ENCODE measurements at places on chromosomes 4 and X.
A peak's percentile ranks its signal among the peaks of the same experiment; 100 is the strongest.

- no peak for DNase-seq
Measured at GRCh38 chr4:80171656-80172055, 25.6 kb upstream of the PRDM8 start.

- no peak for DNase-seq
Measured at GRCh38 chrX:85619962-85620361, 240.5 kb upstream of the POF1B start.

GRCh38 chr4:149645790-149646189 lies 169.9 kb downstream of the IQCM start:
- DNase-seq: no peak

- no peak for DNase-seq
Measured at GRCh38 chrX:86263526-86263925, 115.3 kb downstream of the DACH2 start.

GRCh38 chr4:117042962-117043361 lies 42.4 kb downstream of the TRAM1L1 start:
- DNase-seq: no peak

DNA sequence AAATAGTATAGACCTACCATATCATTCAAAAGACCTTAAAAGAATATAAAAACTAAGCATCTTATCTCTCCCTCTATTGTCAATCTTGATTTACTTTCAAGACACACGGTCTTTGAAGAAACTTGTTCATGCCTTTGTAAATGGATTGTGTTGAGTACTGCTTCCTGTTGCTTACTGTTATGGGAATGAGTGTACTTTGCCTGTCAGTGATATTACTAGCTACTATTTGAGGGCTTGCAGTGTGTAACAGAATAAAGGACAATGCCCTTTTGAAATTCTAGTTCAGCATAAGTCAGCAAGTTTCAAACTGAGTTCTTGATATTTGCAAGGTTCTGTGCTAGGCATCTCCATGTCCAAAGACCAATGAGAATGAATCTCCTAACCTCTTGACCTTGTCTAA lies 36.0 kb downstream of the CDKL5 start:
- DNase-seq: no peak

GRCh38 chr4:99868126-99868596 lies 26.1 kb downstream of the LAMTOR3 start:
- peak; percentile 8 for DNase-seq

- no peak for DNase-seq
Measured at GRCh38 chrX:21632027-21632426, 26.1 kb downstream of the KLHL34 start.

DNA sequence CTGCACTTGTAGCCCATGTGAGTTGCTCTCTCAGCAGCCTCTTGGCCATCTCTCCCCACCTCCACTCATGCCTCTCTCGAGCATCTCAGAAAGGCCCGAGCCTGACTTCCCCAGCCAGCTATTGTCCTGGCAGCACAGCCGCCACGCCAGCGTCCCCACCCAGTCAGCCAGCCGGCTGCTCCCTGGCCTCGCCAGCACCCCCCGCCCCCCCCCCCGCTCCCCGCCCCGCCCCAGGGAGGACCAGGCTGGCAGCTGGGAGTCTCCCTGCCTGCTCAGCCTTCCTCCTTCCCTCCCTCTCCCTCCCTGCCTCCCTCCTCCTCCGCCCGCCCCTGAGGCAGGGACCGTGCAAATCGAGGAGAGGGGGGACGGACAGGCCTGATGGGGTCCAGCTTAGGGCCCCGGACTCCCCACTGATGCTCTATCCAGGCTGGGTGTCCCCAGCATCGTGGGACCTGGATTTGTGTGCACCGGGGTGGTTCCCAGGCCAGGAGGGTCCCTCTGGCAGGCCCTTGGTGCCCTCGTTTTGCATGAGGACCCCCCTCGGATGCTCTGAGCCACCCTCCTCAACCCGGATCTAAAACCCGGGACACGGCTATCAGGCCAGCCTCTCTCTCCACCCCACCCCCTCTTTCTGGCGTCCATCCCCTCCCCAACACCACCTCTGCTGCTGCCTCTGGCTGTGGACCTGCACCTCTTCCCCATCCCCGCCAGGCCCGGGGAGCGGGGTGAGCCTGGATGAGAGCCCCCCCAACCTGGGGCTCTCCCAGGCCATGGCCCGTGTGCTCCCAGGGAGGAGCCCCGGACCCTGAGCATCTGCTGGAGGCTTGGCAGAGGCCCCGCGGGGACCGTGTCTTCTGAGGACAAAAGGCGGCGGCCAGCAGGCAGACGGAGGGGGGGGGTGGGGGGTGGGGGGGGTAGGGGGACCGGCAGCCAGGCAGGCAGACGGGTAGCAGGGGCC lies at the start of gene GPR173:
GPR173 (plus strand) TSS at position 621 of the 958 bp plus-strand sequence. CDS start 27,833 bp downstream, outside the sequence.
- no peak for DNase-seq

DNA sequence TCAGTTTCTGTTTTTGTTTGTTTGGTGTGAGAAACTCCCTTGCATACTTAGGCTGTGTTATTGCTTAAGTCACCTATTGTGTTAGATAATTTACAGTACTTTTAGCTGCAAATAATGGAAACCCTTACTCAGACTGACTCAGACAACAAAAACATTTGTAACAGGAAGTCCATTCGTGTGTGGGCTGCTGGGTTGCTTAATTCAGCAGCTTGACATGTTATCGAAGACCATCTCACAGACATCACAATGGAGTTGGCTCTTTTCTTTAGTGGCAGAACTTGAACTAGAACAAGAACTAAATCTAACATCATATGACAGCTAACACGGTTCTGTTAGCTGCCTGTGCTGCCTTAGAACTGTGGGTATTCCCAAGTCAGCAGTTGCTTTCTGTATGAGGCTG lies 9.9 kb upstream of the GABRE start:
- DNase-seq: no peak

- DNase-seq: no peak
Measured at GRCh38 chrX:63350465-63350877, 661 bp downstream of the SPIN4 start.

GRCh38 chrX:150533863-150534262 lies 34.6 kb upstream of the MTM1 start:
- no peak for DNase-seq

DNA sequence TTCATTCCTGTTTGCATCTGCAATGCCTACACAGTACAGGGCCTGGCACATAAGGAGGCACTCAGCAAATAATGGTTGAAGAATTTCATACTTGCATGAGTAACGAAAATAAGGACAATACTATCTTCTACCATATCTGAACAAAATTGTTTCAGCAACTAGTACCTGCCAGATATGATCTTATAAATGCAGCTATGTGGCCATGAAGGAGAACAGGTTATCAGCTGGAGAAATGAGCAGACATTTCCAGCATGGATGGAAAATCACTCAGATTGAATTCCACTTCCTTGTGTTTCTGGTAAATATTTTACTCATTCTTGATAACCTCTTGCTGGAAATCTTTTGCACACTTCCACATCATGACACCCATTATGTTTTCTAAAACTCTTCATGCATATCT lies 204.0 kb downstream of the ADAMTS3 start:
- no peak for DNase-seq

DNA sequence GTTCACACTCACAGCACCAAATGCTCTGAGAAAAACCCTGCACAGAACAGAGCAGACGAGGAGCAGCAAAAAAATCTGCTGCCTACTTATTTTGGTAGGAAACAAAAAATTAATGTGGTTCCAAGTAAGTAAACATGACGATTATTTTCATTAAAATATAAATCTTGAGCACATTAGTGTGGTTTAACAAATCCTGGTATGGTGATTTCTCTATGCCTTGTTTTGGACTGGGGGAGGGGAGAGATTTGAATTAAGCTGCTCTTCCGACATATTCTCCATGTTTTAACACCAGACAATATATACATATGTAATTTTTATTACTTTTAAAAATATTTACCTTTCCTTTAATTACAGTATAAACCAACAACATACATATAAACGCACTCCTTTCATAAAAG lies 1.8 kb downstream of the CAMK2D start:
- no peak for DNase-seq

- DNase-seq: no peak
Measured at GRCh38 chr4:71303287-71303686, 35.5 kb upstream of the SLC4A4 start.

GRCh38 chrX:41055740-41056139 lies 29.5 kb upstream of the USP9X start:
- no peak for DNase-seq

- no peak for DNase-seq
Measured at GRCh38 chr4:94571298-94571697, 119.6 kb downstream of the PDLIM5 start.
